OCI-M1 (cell line): ENCODE measurements at places on chromosomes 7 and 10.

- no peak for DNase-seq
Measured at GRCh38 chr7:92266415-92267241, 20.9 kb downstream of the ANKIB1 start.

DNA sequence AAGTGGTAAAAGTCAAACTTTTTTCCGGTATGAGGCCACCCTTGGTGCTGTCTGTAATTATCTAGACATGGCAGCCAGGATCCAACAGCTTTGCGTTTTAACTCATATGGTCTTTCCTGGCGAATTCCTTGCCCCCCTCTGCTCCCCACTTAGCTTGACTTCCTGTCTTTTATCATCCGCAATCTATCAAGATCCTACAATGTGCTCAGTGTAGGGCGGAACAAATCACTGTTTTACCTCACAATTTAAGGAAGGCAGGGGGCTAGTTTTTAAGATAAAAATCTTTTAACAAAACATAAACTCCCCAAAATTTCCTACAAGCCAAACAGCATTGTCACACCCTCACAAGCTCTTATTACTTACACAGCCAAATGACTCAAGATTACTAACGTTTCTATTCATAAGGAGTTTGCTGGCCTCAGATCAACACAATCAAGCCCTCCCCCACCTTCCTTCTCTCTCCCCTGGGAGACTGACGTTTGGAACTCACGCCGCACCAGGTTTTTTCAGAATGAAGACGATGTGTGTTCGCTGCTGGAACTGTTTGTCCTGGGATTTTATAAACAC lies 1.3 kb upstream of the CDK14 start:
- no peak for DNase-seq

DNA sequence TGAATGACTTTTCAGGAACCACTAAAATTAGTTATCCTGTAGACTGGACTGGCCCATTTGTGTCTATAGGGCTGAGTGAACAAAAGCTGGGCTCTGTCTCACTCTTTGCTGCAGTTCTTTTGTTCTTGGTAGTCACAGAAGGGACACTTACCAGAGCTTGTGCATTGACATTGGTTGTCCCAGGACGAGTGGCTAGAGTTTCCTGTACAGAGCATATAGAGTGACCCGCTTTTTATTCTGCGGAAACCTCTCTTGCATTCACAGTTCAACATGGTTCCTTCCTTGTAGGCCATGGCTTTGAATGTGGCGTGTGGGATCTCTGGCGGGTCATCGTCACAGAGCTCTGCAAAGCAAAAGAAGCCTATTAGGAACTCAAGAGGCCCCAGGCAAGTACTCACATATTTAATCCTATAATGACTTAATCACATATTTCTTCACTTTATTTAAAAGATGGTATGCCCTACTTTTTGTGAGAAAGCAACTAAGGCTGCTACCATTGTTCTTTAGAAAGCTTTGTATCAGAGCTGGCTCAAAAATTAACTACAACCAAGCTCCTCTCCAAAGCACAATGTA lies 36.4 kb downstream of the IL2RA start:
- no peak for DNase-seq

DNA sequence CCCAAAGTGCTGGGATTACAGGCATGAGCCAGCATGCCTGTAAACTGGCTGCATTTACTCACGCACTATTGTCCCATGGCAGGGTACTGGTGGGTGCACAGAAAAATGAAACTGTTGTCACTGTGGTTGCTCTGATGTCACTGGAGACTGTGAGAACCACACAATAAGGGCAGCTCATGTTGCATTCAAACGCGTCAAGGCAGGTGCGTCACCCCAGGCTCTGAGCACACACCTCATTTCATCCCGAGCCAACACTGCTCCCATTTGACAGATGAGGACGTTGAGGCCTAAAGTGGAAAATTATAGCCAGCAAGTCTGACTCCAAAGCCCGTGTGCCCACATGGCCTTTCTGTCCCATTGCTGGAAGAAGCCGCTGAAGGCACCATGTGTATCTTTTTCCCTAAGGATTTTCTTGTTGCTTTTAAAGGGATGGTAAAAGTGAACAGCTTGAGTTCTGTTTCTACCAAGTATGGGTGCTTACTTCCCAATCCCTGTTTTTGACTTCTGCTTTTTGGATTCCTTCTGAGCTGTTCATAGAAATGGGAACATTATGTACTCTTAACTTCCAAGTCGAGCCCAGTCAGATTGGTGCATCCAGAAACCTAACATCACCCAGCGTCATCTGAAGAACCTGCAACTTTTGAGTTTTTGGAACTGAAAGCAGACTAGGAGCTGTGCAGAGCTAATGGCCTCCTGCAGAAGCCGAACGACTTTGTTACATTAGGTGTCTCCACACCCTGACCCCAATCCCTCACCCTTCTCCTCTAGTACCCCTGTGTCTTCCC lies 60.1 kb upstream of the CARD11 start:
- DNase-seq = no peak
